ENCODE measurements at places on chromosomes 5 and 9. TPM values are rescaled to one million over a fixed set of nuclear protein-coding genes. Genes with fewer than 3 reads are reported as not detected.

DNA sequence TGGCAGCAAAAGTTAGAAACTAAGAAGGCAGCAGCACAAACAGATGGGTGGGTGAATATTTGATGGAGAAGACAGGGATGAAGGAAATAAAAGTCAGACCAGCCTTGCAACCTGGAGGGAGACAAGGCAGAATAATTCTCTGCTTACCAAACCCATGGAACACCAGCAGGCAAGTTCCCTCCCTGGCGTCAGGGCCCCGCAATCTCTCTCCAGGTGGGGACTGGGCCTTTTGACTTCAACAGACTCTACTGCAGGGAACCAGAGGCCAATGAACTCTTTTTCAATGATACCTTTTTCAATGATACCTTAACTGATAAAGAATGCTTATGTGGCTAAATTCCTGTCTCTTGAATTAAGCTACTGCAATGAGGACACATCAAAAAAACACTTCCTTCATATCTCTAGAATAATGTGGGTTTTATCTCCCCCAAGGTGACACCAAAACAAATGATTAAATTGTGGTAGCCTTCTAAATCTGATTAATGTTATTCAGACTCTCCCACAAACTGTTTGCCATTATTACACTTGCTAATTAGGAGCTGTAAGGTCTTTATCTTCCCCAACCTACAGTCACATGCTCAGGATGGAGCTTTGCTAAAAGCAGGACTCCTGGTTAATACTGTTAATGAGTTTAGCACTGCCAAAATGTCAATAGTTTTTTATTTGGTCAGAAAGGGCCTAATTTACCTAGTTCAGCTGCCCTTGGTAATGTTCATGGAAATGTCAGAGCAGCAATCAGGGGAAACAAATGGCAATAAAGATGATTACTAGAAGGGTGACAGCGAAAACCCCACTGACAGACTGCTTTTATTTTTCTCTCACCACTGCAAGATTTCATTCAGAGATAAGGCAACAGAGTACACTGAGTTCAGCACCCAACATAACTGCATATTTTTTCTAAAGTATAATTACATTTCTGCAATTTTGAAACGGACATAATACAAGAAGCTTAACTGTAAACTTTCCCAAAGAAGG lies 165.5 kb downstream of the TSSK1B start:
- DNase-seq = no peak

DNA sequence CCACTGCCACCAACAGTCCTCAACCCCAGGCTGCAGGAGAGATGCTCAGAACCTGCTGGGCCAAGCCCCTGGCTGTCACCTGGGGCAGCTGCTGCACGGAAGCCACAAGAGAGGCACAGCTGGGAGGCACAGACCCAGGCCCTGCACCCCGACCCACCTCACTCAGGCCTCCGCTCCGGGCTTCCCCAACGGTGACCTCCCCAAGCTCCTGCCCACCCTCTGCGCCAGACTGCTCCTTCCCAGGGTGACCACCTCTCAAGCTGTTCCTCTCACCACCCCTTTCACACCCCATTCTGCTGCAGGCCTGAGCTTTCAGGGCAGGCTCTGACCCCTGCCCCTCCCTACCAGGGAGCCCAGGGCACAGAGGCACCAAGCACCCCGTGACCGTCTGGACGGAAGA lies 33.0 kb downstream of the VAV2 start:
- DNase-seq = no peak

- DNase-seq = no peak
These were observed 47.8 kb upstream of the EQTN start for GRCh38 chr9:27344776-27345175.

DNA sequence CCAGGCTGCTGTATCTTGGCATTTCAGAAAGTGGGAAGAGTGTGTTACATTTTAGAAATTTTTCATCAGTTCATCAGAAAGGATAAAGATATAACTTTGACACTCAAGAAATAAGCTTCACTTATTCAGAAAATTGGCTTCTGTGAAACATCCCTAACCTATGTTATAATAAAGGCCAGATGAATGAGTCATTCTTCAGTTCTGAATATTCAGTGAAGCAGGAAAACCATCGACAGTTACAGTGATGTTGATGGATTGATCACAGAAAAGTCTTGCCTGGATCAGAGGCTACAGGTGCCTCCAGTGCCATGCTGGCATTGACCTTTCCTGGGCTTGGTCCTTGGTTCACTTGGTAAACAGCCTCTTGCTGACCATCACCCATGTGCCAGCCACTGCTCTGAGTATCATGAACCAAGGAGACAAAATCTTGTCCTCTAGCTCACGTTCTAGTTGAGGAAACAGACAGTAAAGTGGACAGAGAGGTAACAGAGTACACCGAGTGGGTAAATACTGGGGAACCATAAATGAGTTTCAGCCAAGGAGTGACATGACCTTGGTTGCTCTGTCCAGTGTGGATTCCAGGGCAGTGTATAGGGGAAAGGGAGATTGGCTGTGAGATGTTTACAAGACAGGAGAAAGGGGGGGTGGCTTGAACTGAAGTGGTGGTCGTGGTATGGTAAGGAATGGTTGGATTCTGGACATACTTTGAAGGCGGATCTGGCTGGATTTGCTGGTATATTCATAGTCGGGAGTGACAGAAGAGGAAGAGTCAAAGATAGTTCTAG lies 98.6 kb downstream of the AMBP start:
- no peak for DNase-seq

DNA sequence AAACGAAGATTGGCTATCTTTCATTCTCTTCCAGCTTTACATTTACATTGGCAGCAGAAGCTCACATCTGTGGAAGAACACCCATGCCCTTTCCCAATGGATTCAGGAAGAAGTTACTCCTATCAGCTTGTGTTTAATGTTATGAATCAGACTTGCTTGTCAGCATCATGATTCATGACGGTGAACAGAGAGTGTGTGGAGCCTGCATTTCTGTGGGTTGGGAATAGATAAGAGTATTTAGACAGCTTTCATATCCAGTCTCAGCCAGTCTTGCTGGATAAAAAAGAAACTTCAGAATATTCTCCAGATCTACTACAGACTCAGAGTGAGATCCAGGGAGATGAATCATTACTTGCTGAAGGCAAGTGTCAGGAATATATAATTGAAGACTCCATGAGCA lies 812.9 kb upstream of the ZNF608 start:
- no peak for DNase-seq

DNA sequence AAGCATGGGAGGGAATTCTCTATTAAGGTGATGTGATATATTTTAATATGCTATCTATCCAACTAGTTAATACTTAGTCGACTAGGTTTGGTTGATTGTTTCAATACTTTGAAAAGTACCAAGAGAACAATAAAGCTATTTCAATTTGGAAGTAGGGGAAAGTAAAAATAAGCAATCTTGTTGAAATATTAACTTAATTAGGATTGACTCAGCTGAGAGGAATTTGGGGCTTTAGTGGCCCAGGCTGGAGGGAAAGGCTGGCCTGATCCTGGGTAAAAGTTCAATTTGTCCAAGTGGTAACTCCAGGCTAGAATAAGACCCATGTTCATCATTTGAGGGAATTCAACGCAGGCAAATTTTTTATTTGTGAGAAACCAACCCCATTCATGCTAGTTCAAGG lies 48.6 kb downstream of the NMUR2 start:
- DNase-seq = no peak

DNA sequence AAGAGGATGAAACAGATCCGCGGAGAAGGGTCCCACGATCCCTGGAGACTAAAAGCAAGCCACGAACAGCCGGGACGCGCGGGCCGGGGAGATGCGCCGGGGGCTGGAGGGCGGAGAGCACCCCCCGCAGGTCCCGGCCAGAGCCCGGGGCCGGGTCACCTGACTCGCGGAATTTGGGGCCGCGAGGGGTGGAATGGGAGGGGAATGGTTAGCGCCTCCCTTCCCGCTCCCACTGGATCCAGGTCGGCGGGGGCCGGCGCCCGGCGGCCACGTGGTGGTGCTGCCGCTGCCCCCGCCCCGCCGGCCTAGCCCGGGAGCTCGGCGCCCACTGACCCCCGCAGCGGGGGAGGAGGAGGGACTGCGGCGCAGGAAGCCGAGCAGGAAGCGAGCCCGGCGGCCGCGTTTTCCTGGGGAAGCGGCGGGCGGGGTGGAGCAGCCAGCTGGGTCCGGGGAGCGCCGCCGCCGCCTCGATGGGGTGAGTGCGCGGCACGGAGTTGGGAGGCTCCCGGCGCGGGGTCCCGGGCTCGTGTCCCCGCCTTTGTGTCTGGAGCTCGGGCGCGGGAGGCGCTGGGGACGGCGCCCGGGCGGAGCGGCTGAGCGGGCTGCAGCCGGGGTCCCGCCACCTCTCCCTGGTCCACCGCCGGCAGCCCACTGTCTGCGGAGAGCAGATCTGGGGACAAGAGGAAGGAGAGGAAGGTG lies at the start of gene RAI14:
RAI14 (plus strand) TSS at position 328 of the 699 bp plus-strand sequence. CDS start 30,592 bp downstream, outside the sequence.
- DNase-seq = peak; percentile 80

DNA sequence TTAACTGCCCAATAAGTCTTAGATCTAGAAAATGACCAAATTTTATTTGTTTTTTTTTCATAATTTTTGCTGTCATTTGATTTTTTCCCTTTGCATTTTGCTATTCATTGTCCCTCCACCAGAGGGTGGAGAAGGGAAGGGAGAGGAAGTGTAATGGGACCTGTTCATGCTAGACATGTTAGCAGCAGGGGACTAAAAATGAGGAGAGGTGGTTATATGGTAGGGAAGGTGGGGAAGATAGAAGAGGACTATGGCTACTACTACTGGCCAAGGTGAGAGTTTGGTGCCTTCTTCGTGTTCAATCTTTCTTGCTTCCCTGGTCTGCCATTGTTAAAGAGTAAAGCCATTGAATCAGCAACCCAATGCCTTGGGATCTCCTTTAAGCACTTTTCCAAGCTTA lies 6.4 kb downstream of the GRIA1 start:
- DNase-seq = no peak

DNA sequence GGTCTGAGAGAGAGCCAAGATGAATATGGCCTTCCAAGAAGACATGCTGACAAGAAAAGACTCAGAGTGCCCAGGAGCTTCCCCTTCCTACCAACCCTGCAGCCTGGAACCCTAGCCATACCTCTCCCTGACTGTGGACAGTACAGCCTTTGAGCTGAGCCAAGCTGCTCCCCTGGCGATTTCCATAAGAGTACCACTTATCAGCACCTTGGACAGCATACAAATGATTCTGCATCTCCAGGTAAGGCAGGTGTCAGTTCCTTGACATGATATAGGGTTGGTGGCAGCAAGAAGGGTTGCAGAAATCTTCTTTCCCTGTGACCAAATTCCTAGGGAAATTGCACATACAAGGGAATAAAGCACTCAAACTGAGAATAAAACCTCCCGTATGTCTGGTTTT lies 58.3 kb downstream of the MFAP3 start:
- DNase-seq = no peak

GRCh38 chr9:133998915-133999595 lies 6.9 kb upstream of the VAV2 start:
- no peak for DNase-seq

DNA sequence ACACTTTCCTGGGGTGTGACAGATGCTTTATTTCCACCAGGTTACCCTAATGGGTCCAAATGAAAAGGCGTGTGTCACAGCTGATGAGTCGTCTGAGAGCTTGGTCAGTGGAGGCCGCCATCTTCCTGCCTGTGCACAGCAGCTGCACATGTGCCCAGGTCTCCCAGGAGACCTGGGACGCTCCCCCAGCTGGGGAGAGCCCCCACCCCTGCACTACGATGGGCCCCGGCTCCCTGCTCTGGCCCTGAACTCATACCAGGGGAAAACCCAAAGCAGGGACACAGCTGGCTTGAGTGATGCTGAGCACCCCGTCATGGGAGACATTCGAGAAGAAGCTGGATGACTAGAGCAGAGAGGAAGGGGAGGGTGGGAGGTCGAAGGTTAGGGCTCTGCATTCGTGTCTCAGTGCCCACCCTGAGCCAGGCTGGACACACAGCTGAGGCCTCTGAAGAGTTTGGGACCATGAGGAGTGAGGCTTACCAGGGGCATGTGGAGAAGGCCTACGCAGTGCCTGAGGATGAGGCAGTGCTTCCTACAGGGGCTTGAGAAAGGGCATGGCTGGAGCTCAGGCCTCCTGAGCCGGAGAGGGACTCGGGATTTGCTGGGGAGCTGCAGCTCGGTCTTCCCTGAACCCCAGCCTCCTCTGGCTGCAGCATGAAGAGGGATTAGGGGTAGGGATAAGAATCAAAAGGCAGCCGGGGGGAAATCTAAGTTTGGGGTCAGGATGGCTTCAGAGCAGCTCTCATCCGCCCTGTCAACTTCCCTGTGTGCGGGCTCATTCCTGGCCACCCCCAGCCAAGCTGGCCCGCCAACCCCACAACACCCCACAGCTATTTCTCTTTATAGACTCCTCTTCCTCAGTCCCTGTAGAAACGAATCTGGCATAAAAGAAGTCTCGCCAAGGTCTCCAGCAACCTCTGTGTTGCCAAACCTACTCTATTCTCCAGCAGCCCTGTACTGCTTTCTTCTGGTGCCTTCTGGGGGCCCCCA lies 42.2 kb upstream of the RNU6ATAC start:
- DNase-seq = no peak

DNA sequence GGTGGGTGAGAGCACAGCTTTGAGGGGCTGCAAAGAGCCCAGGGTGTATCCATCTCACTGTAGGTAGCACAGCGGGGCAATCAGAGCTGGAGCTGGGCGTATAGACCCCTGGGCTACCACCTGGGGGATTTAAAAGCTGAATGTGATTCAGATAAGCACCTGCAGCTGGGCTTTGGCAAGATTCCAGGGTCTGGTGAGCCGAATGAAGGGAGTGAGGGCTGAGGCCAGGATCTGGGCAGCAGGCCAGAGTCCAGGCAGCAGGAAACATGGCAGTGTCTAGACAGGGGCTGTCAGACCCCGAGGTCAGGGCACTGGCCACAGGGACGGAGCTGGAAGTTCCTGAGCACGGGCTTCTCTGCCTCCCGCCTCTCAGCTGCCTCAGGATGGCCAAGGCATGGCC lies 8.7 kb downstream of the ASS1 start:
- no peak for DNase-seq

DNA sequence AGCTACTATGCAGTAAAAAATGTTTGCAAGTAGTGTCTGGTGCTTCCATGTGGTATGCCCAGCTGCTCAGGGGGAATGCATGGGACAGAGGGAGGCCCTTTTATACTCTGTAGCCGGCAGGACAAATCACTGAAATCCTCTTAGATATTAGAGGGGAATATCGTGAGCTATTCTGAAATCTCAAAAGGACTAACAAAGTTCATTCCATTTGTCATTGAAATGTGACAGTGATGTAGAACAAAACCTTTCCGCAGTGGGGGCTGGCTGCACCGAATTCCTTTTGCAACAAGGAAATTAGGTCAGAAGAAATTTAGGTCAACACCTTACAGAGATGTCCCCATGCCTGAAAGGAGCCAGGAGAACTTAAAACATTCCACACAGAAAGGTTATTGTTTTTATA lies 72.4 kb upstream of the MEF2C start:
- DNase-seq = no peak

GRCh38 chr5:76849419-76850291 lies at the start of gene S100Z:
S100Z (plus strand) TSS chr5:76850014; CDS start chr5:76875360, 25,346 bp downstream.
- DNase-seq = no peak

Gene DPYSL3
- 45.3 TPM for total RNA-seq

Gene ADAMTSL1
- 3.8 TPM for total RNA-seq

Gene PCDHGB7
- 6.0 TPM for total RNA-seq

Gene ESM1
- total RNA-seq = not detected

Gene SHISAL2B
- total RNA-seq = not detected

Gene SVEP1
- 20.0 TPM for total RNA-seq

Gene STKLD1
- 0.90 TPM for total RNA-seq

Gene DMRT3
- total RNA-seq = not detected
